ENCODE measurements at places on chromosomes 6 and 20. TPM values are rescaled to one million over a fixed set of nuclear protein-coding genes. Genes with fewer than 3 reads are reported as not detected.

- H3K4me3 ChIP-seq: no peak overlapping the region
- DNase-seq: no peak
- peaks cover 52% of the 10 kb centered on the region for H3K4me1 ChIP-seq
- H3K36me3 ChIP-seq: peaks cover 70% of the 10 kb centered on the region
- H3K27ac ChIP-seq: peak overlapping the region; percentile 61
Measured at GRCh38 chr20:39021748-39022147, 59.6 kb downstream of the DHX35 start.

GRCh38 chr6:81226957-81227356 lies 525.5 kb downstream of the TENT5A start:
- H3K27ac ChIP-seq: no peak overlapping the region
- DNase-seq: no peak
- H3K27me3 ChIP-seq: no peaks in the 10 kb centered on the region
- no peaks in the 10 kb centered on the region for H3K4me1 ChIP-seq
- no peaks in the 10 kb centered on the region for H3K36me3 ChIP-seq

GRCh38 chr6:29294499-29294914 lies 7.0 kb upstream of the OR14J1 start:
- DNase-seq: no peak
- no peaks in the 10 kb centered on the region for H3K4me1 ChIP-seq
- H3K36me3 ChIP-seq: no peaks in the 10 kb centered on the region
- no peak overlapping the region for H3K4me3 ChIP-seq
- no peak overlapping the region for H3K27ac ChIP-seq
- H3K27me3 ChIP-seq: peaks cover 2% of the 10 kb centered on the region

DNA sequence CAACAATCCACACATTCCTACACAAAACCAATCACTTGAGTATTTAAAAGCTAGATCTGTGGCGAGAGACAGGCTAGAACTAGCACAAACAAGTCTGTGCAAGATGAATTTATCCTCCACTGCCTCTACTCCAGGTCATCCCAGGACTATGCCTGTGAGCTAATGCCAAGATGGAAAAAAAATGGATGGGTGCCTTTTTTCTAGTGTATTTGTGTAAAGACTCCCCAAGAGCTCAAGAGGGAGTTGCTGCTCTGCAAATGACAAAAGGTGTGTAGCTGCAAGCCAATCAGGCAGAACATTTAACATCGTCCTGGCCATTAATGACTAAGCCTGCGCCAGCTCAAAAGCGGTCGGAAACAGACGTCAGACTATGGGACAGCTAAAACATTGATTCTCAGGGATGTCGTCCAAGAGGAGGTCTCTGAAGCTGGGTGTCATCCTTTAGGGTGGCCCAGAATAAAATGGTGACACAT lies 21.9 kb downstream of the ATXN1 start:
- H3K4me1 ChIP-seq: peaks cover 54% of the 10 kb centered on the region
- DNase-seq: no peak
- H3K36me3 ChIP-seq: peaks cover 71% of the 10 kb centered on the region
- H3K27ac ChIP-seq: no peak overlapping the region

GRCh38 chr6:26329763-26330511 lies 35.1 kb upstream of the BTN3A2 start:
- peaks cover 25% of the 10 kb centered on the region for H3K27me3 ChIP-seq
- H3K4me1 ChIP-seq: peaks cover 48% of the 10 kb centered on the region
- H3K27ac ChIP-seq: peak overlapping the region; percentile 86

DNA sequence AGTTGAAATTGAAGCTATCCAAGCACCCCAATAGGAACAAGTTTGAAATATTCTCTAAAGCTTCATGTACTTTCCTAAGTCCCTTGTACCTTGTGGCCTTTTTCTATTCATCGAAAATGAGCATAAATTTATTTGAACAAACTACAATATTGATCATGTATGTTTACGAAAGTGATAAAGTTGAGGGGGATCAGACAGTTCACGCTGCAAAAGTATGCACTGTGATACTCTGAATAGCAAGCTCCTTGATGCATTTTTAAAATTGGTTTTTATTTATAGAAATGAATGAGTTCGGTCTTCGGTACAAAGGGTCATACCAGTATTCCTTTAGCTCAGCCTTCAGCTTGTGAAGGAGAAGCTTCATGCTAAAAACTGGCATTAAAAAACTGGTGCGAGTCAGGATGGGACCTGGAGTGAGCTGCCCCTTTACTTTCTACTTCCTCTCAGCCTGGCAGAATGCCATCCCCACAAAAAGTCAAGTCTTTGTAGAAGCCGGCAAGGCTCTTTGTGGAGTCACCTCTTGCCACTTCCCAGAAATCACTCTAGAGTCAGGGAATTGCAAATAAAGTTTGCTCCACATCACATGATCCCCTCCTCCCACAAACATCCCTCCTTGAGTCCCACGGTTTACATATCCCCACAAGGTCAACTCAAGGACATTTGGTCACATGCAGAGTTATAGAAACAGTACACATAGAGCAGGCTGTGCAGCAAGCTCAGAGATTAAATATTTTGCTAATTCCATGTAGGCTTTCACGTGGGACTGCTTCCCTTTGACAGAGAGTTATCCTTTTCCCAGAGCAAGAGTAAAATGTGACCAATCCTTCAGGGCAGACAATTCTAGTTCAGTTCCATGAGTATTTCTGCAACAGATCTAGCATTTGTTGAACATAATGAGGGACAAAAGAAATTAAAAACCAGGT lies 34.6 kb upstream of the ADGRF1 start:
- no peak for DNase-seq
- no peak overlapping the region for H3K27ac ChIP-seq
- H3K4me1 ChIP-seq: no peaks in the 10 kb centered on the region
- peaks cover 7% of the 10 kb centered on the region for H3K27me3 ChIP-seq
- H3K36me3 ChIP-seq: no peaks in the 10 kb centered on the region
- no peak overlapping the region for H3K4me3 ChIP-seq

DNA sequence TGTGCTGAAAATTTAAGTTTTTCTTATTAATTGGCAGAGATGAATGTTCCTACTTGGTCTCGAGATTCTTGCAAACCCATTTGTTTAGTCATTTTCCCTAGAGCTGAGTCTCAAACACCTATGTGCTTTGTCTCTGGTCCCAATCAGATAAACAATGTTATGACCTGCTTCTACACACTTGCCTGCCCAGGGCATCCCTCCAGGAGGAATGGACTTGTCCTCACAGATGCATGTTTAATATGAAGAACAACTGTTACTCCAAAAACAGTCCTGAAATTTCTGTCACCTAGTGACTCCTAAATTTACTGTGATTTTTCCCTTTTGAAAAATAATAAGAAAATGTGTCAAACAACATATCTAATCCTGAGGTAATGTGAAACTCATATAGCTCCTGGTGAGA lies 43.7 kb downstream of the HDGFL1 start:
- no peak overlapping the region for H3K4me3 ChIP-seq
- H3K27ac ChIP-seq: no peak overlapping the region
- no peak for DNase-seq
- no peaks in the 10 kb centered on the region for H3K36me3 ChIP-seq
- no peaks in the 10 kb centered on the region for H3K27me3 ChIP-seq

DNA sequence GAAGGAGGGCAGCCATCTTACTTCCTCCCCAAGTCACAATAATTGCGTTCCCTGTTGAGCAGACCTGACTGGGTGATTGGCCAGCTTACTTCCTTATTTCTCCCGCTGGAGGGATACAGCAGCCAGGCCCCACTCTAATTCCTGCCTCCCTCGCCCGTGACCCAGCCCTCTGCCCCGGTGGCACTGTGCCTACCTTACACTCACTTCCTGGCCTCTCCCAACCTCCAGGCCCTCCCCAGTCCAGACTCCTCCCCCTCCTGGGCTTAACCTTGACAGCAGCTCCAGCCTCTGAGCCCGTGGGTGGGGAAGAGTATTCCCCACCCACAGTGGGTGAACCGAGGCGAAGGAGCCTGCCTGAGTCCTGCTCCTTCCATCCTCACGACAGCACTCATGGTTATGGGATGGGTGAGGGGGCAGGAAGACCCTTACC lies 3.0 kb downstream of the BAK1 start:
- peaks cover 38% of the 10 kb centered on the region for H3K4me1 ChIP-seq
- no peak for DNase-seq
- H3K36me3 ChIP-seq: peaks cover 41% of the 10 kb centered on the region
- peak overlapping the region; percentile 92 for H3K27ac ChIP-seq
- no peaks in the 10 kb centered on the region for H3K27me3 ChIP-seq
- H3K4me3 ChIP-seq: peak overlapping the region; percentile 94

DNA sequence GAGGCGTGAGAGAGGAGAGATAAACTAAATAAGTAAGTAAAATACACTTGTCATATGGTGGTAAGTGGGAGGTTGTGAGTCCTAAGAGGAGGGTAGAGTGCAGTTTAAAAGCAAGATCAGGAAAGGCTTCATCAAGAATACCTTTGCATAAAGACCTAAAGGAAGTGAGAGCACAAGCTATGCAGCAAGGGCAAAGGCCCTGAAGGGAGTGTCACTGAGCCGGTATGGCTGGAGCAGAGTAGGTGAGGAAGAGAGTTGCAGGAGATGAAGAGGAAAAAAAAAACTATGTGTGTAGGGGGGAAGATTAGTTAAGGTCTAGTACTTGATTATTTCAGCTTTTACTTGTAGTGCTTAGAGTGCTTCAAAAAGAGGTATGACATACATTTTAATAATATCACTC lies 11.0 kb downstream of the DNAAF9 start:
- no peaks in the 10 kb centered on the region for H3K27me3 ChIP-seq
- no peak for DNase-seq
- no peak overlapping the region for H3K4me3 ChIP-seq

- no peak overlapping the region for H3K27ac ChIP-seq
- no peak for DNase-seq
- H3K4me3 ChIP-seq: no peak overlapping the region
- no peaks in the 10 kb centered on the region for H3K27me3 ChIP-seq
Measured at GRCh38 chr6:56529594-56530191, 113.0 kb downstream of the DST start.

- H3K27ac ChIP-seq: no peak overlapping the region
- H3K4me3 ChIP-seq: no peak overlapping the region
- DNase-seq: no peak
- no peaks in the 10 kb centered on the region for H3K4me1 ChIP-seq
- peaks cover 5% of the 10 kb centered on the region for H3K27me3 ChIP-seq
Measured at GRCh38 chr6:99802396-99803031, 191.5 kb downstream of the MCHR2 start.

DNA sequence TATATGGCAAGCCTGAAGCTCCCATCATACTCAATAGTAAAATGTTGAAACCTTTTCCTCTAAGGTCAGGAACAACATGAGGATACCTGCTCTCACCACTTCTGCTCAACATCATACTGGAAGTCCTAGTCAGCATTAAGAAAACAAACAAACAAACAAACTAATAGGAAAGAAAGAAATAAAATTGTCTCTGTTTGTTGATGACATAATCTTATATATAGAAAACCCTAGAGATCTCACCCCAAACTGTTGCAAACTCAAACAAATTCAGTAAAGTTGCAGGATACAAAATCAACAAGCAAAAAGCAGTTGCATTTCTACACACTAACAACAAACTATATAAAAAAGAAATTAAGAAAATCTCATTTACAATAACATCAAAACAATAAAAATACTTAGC lies 20.5 kb downstream of the TTLL2 start:
- no peaks in the 10 kb centered on the region for H3K36me3 ChIP-seq
- peaks cover 45% of the 10 kb centered on the region for H3K27me3 ChIP-seq
- no peak overlapping the region for H3K27ac ChIP-seq
- DNase-seq: no peak
- H3K4me1 ChIP-seq: peaks cover 3% of the 10 kb centered on the region

DNA sequence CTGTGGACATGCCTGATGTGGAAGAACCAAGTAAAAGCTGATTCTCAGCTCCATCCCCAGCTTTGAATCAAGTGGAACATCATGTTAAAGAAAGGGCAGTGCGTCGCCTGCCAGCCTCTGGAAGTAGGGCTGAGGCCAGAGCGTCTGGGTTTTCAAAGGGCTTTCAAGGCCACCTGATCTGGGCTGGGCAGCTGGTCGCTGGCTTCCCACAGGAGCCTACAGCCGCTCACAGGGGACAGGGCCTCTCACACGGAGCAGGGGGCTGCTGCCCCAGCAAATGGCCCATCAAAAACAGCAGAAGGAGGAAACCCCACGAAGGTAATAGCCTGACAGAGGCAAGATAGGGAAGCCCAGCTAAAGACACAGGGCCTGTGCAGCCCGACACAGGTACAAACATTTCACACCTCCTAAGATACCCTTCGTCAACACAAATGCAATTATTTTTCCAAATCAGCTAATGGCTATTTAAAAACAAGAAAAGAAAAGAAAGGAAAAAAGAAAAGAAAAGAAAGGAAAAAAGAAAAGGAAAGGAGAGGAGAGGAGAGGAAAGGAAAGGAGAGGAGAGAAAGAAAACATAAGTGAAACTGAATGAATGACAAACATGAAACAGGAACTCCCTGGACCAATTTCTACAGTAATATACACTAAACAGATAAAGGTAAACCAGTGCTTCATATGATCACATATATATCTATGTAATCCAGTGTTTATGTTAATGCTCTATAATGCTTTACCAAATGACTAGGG lies 24.8 kb downstream of the RRBP1 start:
- peaks cover 17% of the 10 kb centered on the region for H3K4me1 ChIP-seq
- peak overlapping the region; percentile 55 for H3K27ac ChIP-seq
- no peaks in the 10 kb centered on the region for H3K27me3 ChIP-seq

- peaks cover 4% of the 10 kb centered on the region for H3K36me3 ChIP-seq
- no peaks in the 10 kb centered on the region for H3K27me3 ChIP-seq
- no peaks in the 10 kb centered on the region for H3K4me1 ChIP-seq
- no peak for DNase-seq
Measured at GRCh38 chr6:36371211-36371610, 16.3 kb downstream of the ETV7 start.

GRCh38 chr6:46244670-46245069 lies 73.9 kb upstream of the ENPP5 start:
- no peak for DNase-seq
- no peaks in the 10 kb centered on the region for H3K4me1 ChIP-seq
- H3K36me3 ChIP-seq: no peaks in the 10 kb centered on the region
- H3K4me3 ChIP-seq: no peak overlapping the region

DNA sequence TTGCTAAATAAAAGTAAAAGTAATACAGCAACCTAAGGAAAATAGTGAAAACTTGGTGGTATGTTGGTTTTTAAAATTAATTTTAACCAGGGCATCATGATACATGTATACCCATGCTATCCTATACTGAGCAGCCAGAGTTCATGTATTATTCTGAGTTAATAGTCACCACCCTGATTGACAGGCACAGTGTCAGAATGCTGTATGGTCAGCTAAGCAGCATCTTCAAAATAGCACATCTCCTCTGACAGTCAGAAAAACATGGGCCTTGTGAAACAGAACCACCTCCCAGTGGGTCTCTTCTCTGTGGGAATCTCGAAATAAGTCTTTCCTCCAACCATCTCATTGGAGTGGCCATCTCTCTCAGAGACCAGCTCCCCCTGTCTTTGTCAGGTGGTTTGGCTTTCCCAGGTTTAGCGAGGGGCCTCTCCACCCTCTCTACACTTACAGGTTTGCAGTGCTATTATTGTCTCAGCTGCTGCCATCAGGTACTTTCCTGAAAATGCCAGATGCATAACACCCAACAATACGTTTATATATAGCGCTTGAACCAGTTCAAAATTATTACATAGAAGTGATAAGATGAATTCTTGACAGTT lies 47.1 kb upstream of the RNF8 start:
- H3K27ac ChIP-seq: no peak overlapping the region
- no peak overlapping the region for H3K4me3 ChIP-seq
- H3K27me3 ChIP-seq: no peaks in the 10 kb centered on the region
- H3K4me1 ChIP-seq: peaks cover 30% of the 10 kb centered on the region
- DNase-seq: no peak

- H3K27ac ChIP-seq: no peak overlapping the region
- no peaks in the 10 kb centered on the region for H3K4me1 ChIP-seq
- H3K4me3 ChIP-seq: no peak overlapping the region
Measured at GRCh38 chr20:792248-792647, 23.9 kb upstream of the SLC52A3 start.

FAM217A gene
- total RNA-seq: not detected

MAP1LC3A gene
- 3.6 TPM for total RNA-seq

SPINT3 gene
- not detected for total RNA-seq

GJA1 gene
- total RNA-seq: not detected

B3GAT2 gene
- 0.05 TPM for total RNA-seq

FAXC gene
- total RNA-seq: not detected

CCN5 gene
- total RNA-seq: not detected

RIMS1 gene
- total RNA-seq: not detected

AVP gene
- total RNA-seq: not detected

Measured in activated CD4-positive, alpha-beta T cell treated with anti-CD3 and anti-CD28 coated beads, Interleukin-2, amount 10 ng/mL, durations not matched to agents 24 days and 14 days (primary cell).